Stomach (tissue), 19 donors: ENCODE measurements at places on chromosomes 11 and 22. TPM values are rescaled to one million over a fixed set of nuclear protein-coding genes. Genes with fewer than 3 reads are reported as not detected.

The SLC29A2 gene
- total RNA-seq: 9.8 TPM

The C11orf16 gene
- not detected for total RNA-seq

The TH gene
- not detected for total RNA-seq

The FADS1 gene
- not detected for total RNA-seq

DNA sequence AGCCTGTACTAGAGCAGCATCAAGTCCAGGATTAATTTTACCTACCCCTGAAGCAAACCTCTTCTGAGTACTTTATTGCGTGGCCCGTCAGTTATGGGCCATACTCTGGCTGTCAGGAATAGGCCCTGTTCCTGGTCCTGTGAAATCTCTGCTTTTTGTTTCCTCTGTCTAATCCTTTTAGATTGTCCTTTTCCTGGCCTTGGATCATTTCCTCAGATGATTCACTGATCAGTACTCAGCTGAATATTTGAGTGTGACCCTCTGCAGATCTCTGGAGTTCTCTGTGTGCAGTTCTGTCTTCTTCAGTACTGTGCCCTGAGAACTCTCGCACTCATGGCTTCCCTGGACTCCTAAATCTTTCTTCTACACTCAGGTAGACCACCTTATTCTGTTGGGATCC lies 123.5 kb downstream of the UVRAG start:
- peaks cover 30% of the 10 kb centered on the region for H3K4me1 ChIP-seq
- no peaks in the 10 kb centered on the region for H3K27me3 ChIP-seq
- no peak for DNase-seq
- no peaks in the 10 kb centered on the region for H3K36me3 ChIP-seq
